IPS-NIHi11 (cell line): ENCODE measurements at places on chromosomes 3 and 15.

DNA sequence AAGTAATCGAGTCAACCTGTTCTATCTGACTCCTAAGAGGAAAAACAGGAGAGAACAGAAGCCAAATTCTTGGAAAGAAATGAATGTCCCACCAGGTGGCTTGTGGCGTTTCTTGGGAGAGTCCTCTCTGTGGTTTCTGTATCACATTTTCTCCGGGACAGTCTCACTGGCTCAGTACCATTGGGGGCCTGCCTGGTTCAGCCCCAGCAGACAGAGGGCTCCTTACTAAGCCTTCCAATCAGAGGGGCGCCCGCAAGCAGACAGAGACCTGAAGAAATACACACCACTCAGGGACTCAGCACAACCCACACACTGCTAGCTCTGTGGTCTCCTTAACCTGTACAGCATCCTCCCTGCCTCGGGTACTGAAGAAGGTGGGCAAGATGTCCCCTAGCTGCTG, 302.1 kb downstream of the TLE3 start:
- no peak for DNase-seq

DNA sequence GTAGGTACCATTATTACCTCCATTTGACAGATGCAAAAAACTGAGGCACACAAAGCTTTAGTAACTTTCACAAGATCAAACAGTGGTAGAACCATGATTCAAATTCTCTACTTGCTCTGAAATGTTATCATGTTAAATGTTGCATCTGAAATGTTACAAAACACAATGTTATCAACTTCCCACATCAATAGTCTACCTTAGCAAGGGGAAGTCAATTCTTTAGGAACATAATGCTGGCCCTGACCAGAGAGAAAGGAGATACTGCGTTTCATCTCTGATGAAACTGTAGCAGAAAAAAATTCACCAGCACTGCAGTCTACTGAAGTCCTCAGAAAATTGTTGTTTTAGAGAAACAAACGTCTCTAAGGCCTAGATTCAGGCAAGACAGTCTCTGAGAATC, 174.1 kb downstream of the SATB1 start:
- no peak for DNase-seq

DNA sequence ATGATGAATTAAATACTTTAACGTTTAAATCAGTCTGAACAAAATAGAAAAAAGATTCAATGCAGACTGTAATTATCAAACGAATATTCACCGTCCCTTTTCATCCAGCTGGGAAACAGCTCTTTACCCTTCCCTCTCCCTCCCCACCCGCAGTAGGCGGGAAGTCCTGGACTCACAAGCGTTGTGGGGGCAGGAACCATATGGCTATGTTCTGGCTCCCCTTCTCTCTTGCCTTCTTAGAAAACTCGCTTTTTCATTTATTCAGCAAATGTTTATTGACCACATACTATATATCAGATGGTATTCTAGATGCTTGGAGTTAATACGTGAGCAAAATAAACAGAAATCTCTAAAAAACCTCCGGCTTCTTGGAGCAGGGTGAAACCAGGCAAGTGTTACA, 715 bp upstream of the SCAPER start:
- peak; percentile 17 for DNase-seq

- no peak for DNase-seq
Measured at GRCh38 chr3:1275495-1275894, 182.7 kb downstream of the CNTN6 start.

GRCh38 chr3:43259626-43260025, 26.7 kb upstream of the SNRK start:
- no peak for DNase-seq

- no peak for DNase-seq
Measured at GRCh38 chr3:52574056-52574965, 37.9 kb downstream of the UQCC5 start.

DNA sequence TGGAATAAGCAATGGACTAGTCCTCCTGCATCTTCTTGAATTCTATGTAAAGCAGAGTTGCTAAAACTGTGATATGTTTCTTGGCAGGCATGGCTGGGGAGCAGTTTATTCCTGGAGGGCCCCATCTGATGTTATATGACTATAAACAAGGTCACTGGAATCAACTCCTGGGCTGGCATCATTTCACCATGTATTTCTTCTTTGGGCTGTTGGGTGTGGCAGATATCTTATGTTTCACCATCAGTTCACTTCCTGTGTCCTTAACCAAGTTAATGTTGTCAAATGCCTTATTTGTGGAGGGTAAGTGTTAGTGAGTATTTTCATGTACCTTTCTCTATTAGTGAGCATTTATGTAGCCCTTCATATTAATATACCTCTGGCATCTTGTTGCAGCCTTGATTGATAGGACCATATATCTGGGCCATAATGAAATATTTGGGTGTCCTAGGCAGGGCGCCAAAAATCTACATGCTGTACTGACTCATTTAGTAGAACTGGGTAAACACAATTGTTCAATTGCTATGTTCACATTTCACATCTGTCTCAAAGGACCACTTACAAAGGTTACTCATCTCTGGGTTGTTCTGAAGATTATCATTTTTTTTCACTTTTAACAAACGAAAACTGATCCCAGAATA, 52.6 kb upstream of the ADGRG7 start:
- no peak for DNase-seq

- DNase-seq = no peak
Measured at GRCh38 chr3:126612479-126613205, 42.3 kb downstream of the TXNRD3 start.

DNA sequence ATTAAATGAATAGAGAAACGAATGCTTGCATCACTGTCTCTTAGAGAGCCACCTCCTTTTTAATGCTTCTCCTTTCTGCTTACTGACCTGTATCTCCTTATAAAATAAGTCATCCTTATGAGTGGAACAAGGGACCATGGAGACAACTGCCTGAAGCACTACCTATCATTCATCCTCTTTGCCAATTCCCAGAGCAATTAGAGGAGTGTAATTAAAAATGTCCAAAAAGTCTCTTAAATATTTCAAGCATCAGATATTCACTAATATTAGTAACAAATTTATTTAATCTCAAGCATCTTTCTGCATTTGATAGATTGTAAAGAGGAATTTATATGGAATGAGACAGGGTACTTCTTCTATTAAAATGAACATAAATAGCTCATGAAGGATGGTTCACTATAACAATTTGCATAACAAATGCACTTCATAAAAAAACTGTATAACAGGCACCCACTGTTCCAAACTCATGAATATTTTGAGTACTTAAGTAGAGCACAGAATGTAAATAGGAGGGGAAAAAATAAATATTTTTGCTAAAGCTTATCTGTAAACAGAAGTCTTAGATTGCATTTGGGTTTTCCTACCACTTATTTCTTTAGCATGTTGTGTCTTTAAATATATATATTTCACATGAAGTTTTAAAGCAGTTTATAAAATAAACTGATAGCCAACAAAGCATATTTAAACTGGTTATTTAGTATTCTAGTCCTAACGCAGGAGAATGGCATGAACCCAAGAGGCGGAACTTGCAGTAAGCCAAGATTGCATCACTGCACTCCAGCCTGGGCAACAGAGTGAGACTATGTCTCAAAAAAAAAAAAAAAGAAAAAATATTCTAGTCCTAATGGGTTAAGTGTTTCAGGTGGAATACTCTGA, 269.3 kb downstream of the TBL1XR1 start:
- no peak for DNase-seq
